Fibroblast of villous mesenchyme (primary cell): ENCODE measurements at places on chromosomes 6 and 20. TPM values are rescaled to one million over a fixed set of nuclear protein-coding genes. Genes with fewer than 3 reads are reported as not detected.

BANF2 gene
- not detected in 2 replicates for total RNA-seq

LRP11 gene
- total RNA-seq, result 97.2 and 97.6 TPM in 2 replicates

RBPJL gene
- not detected in 2 replicates for total RNA-seq

ELOVL4 gene
- total RNA-seq, result 5.2 and 9.1 TPM in 2 replicates

C6orf58 gene
- not detected in 2 replicates for total RNA-seq

KIF16B gene
- 11.0 and 13.4 TPM in 2 replicates for total RNA-seq

SIRPB2 gene
- not detected in 2 replicates for total RNA-seq

TUBB2B gene
- total RNA-seq, result 4.8 and 5.2 TPM in 2 replicates

PLAGL1 gene
- total RNA-seq, result 12.1 and 13.5 TPM in 2 replicates

ATP6V1G2 gene
- total RNA-seq, result 1.3 and 3.0 TPM in 2 replicates

BAG2 gene
- total RNA-seq, result 17.7 and 32.8 TPM in 2 replicates

PRDM1 gene
- 29.6 and 39.7 TPM in 2 replicates for total RNA-seq

NMBR gene
- total RNA-seq, result not detected in 2 replicates

TRIM10 gene
- not detected in 2 replicates for total RNA-seq

OR2H1 gene
- not detected in 2 replicates for total RNA-seq

NHLRC1 gene
- 1.7 and 2.6 TPM in 2 replicates for total RNA-seq
